Stimulated activated CD8-positive, alpha-beta memory T cell treated with anti-CD3 and anti-CD28 coated beads, Interleukin-7, amount 100 ng/mL, for 1 hour (primary cell): ENCODE measurements at places on chromosomes 12 and 14.

DNA sequence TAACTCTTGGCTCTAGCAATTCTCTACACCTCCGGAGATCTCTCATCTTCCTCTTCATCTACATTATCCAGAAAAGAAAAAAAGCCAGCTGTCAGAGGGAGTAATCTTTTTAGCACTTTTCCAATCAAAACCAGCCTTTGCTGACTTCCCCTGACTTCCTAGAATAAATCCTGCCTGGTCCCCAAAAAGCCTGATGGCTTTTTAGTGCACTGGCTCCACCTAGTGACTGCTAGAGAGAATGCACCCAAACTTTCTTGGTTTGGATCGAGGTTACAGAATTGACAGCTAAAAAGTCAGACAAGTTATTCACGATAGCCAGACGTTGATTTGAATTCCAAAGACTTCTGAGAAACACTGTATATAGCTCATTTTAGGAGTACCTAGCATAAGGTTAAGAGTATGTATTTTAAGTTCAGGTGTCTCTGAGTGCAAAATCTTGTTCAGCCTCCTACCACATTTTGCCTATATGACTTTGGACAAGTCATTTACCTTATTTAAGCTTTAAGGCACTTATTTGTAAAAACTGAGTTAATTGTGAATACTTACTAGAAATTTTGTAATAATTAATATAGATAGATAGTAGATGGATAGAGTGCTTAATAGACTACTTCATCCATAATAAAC is 185.7 kb upstream of the GRIN2B start:
- DNase-seq = peak; percentile 3

DNA sequence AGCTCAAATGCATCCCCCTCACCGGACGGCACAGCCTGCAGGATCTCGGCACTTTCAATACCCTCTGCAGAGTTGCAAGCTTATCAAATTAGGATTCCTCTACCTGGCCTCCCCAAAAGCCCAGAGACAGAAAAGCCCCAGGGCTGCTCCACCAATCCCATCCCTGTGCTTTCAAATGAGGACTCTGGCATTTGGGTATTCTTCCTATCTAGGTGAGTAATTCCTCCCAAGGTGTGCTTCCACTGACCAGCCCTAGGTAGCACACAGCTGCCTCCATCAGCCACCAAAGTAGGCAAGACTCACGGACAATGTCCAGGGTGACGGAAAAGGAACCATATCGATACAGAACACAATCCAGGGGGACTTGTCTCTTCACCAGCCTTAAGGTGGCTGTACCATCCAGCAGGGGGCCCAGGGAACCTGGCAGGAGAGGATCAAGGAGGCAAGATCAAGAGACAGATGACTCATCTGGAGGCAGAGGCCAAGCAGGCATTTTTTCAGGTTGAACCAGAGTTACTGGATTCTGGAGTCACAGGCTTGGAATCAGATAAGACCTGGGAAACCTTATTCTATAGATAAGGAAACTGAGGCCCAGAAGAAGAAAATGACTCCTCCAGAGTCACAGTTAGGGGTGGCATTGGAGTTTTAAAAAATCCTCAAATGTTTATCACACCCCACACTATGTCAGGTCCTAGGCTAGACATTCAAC is 9.9 kb downstream of the PMEL start:
- no peak for DNase-seq

DNA sequence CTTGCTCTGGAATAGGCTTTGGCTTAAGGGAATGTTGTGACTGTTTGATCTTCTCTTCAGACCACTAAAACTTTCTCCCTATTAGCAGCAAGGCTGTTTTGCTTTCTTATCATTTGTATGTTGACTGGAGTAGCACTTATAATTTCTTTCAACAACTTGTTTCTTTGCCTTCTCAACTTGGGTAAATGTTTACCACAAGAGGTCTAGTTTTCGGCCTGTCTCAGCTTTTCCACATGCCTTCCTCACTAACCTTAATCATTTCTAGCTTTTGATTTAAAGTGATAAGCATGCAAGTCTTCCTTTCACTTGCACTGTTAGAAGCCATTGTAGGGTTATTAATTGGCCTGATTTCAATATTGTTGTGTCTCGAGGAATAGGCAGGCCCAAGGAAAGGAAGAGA is 126.7 kb upstream of the AEBP2 start:
- DNase-seq = no peak

DNA sequence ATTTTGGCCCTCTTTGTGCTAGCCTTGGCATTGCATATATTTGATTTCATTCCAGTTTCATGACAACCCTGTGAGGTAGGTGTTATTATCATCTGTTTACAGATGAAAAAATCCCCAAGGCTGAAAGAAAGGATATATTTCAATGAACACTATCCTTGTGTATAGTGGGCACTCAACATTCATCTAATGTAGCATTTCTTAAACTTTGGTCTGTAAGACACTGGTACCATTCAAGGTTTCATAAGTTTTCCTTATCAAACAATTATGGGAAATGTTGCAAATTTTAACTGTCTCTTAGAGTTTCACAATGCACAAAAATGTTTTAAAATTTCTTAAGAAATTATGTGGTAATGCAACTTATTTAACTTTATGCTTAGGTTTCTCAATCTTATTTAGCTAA is 44.3 kb downstream of the ATP23 start:
- DNase-seq = no peak

DNA sequence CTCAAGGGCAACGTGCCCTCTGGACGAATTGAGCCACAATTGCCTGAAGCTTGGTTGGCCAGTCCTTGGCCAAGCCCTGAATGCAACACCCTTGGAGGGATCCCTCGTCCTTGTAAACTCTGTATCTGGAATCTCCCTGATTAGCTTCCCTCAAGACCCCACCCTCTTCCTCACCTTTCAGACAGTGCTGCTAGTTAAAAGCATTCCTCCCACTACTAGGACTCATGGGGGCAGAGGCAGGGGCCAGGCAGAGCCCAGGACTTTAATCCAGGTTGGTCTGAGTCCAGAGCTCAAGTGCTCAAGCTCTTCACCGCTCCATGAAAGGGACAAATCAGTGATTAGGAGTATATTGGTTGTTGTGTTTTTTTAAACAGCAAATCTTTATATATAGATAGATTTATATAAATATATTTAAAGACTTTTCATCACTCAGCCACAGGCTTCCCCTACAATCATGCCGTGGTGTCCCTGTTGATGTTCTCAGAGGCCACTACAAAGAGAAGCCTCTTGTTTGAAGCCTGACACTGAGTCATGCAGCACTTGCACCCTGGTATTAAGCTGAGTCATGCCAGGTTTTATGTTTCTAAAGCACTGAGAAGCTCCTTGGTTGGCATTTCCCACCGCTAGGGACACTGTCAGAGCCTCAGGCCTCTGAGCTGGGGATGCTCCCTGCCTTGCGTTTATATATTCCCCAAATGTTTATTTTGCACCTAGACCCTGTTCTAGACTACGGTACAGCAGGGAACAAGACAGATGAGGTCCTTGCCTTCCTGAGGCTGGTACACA is 53.8 kb upstream of the GSC start:
- no peak for DNase-seq

GRCh38 chr14:35878272-35879150 is 52.4 kb downstream of the BRMS1L start:
- DNase-seq = no peak

GRCh38 chr14:86796221-86797074 is 1196.5 kb downstream of the GALC start:
- no peak for DNase-seq

DNA sequence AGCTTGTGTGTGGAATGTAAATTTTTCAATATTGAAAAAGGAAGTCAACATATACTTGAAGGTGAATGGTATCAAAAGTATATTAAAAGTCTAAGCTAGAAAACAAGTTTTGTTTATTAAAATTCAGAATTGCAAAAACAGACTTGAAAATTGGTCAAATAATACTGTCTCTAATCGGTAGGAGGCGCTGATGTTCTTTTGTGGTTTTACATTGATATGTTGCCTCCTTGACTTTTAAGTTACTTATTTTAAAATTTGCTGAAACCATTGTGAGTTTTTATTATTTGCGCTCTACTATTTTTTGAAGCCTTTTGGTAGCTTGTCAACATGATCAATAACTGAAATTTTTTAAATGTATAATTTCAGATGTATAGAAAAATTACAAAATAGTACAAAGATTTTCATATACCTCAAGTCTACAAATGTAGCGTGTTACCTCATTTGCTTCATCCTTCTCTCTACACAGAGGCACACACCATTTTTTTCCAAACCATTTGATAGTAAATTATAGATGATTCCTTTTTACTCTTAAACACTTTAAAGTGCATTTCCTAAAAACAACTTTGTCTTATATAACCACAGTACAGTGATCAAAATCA is 6.9 kb downstream of the RTRAF start:
- DNase-seq = no peak

DNA sequence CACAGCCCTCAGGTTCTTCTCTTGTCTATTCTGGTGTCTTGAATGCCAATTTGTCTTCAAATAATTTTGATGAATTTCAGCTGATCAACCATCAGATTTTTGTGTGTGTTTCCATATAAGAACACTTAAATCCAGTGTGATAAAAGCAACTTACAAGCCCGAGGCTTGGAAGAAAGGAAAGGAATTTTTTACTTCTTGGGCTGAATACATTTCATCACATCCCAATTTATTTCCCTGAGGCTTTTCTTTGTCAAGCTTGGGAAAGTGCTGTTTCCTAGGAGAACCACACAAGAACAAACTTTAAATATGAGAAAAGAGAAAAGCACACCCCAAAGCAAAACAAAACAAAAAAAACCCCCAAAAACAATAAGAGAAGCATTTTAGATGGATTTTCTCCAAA is 26.6 kb downstream of the GPRC5D start:
- DNase-seq = no peak

GRCh38 chr14:103628221-103628683 is 759 bp upstream of the KLC1 start:
- DNase-seq = no peak

- no peak for DNase-seq
Observed at GRCh38 chr12:80802652-80803400, 86.1 kb downstream of the MYF5 start.

DNA sequence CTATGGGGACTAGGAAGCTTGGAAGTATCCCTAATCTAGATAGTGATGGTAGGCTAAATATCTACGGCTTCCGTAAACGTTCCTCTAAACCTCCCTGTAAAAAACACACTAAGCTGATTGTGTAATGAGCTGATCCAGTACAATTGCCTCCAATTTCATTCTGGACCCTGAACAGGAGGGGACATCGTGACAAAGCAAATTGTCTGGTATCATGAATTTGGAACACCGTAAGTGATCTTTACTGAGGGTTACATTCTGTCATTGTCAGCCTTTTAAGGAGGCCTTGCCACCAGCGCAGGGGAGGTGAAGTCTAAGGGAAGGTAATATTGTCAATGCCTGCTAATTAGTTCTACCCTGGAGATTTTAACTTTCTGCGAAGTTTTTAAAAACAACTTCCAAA is 487 bp upstream of the MGST1 start:
- no peak for DNase-seq

DNA sequence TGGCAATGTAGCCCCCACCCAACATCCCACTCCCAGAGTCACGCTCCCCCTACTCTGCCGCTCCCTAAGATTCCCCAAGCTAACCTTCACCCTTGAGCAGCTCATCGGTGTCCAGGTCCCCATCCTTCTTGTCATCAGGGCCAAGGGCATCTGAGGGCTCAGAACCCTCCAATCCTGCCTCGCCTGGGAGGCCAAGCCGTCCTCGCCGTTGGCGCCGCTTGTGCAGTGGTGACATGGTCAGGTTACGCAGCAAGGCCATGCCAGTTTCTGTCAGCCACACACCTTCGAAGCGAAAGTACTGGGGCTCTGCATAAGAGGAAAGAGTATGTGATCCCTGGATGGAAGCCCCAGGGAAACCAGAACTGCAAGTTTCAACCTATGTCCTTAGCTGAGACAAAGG is 15.9 kb downstream of the KMT2D start:
- no peak for DNase-seq

GRCh38 chr12:49536526-49537071 is 2.2 kb upstream of the KCNH3 start:
- no peak for DNase-seq

DNA sequence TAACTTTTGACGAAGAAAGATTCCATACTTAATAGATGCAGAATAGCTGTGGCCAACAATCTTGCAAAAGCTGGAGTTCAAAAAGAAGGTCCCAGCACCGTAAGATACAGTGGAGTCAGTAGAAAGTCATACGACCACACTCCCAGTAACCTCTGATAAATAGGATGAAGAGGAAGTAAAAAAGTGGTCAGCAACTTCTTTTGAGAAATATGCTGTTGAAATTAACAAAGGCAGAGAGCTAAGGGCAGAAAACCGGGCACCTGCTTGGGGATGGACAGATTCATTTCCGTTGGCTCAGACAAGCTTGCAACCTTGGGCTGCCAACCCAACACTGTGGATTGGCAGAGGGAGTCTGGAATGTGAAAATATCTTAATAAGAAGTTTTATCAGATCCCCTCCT is 40.0 kb downstream of the BTG1 start:
- DNase-seq = no peak

DNA sequence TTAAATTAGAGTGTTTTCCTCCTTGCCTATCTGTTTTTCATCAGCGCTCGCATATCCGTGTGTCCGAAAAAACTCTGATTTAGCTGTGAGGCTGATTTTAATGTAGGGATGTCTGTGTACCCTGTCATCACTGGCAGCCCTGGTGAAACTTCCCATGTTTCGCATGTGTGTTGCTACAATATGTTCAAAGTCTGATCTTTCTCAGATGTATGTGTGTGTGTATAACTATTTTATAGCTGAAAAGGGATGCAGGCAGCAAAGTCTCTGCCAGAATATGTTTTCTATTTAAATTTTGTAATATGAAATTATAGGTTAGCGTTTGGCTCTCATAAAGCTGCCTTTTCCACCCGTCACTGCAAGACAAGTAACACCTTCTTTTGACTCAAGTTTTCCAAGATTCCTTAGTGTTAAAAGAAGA is 154.8 kb downstream of the TMTC2 start:
- DNase-seq = no peak

GRCh38 chr14:85248881-85249635 is 280.9 kb upstream of the FLRT2 start:
- DNase-seq = no peak

DNA sequence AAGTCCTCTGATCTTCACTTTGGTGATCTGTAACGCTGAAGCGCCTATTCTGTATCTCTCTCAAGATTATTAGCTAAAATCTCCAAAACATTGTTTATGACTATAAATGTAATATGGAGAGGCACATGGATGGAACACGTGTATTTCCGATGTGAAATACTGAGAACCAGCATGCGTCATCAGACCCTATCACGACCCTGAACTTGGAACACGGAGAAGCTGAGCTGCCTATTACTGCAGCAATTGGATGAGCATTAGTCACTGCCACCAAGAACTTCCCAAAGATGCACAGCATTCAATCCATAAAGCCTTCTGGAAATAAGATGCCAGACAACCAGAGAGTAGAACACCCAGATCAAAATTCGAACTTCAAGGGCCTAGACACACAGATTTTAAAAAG is 61.9 kb downstream of the PRKAB1 start:
- no peak for DNase-seq

GRCh38 chr14:73249564-73250316 is 12.4 kb downstream of the PAPLN start:
- no peak for DNase-seq

GRCh38 chr12:83365317-83365716 is 678.6 kb downstream of the TMTC2 start:
- no peak for DNase-seq
